ENCODE measurements at places on chromosomes 5 and 9.

DNA sequence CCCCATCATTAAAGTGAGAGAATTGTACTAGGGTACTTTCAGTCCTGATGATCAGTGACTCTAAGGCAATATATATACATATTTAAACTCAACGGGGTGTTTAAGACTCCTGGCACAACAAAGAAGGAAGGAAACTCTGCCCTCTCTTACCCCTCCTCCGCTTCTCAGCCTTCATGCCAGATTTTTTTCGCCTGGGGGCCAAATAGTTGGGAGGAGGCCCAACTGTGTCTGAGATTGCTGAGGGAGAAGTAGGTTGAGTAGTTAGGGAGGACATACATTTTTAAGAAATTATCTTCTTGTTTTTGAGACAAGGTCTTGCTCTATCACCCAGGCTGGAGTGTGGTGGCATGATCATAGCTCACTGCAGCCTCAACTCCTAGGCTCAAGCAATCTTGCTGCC, 127.7 kb upstream of the SHB start:
- DNase-seq = no peak
- H3K36me3 ChIP-seq = peaks cover 4% of the 10 kb centered on the region
- peaks cover 20% of the 10 kb centered on the region for H3K4me1 ChIP-seq
- H3K27me3 ChIP-seq = no peaks in the 10 kb centered on the region

DNA sequence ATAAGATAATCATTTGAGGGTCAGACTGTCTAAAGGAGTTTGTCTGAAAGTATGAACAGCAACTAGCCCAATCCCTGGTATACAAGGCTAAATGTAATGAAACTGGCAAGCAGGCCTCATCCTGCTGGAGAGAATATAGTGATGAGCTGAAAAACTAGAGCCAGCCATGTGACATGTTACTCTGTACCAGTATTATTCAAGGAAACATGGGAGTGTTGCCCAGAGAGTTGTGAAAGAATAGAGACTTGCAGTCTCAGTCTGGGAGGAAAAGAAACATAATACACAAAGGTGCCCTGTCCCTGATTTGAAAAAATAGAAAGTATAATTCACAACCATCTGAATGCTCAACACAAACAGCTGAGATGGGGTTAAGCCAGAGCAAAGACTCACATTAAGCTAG, 37.9 kb upstream of the HTR1A start:
- DNase-seq = no peak
- no peaks in the 10 kb centered on the region for H3K4me1 ChIP-seq
- H3K36me3 ChIP-seq = no peaks in the 10 kb centered on the region
- H3K4me3 ChIP-seq = no peak overlapping the region

GRCh38 chr5:170755679-170756456, 27.7 kb upstream of the GABRP start:
- H3K27me3 ChIP-seq = no peaks in the 10 kb centered on the region
- no peak for DNase-seq
- no peaks in the 10 kb centered on the region for H3K36me3 ChIP-seq
- peak overlapping the region; percentile 65 for H3K27ac ChIP-seq
- H3K4me1 ChIP-seq = peaks cover 66% of the 10 kb centered on the region
- H3K4me3 ChIP-seq = no peak overlapping the region

DNA sequence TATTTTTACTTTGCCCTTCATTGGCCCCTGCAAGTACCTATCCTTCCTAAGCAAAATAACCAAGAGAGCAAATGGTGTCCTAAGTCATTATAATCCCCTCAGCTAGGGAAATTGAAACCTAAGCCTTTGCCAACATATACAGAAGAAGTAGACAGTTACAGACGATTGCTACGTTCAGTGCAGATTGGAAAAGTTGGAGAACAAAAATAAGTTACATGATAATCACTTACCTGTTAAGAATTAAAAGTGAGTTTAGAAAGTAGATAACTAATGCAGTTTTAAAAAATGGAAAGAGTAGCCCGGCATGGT, 244.8 kb downstream of the MPDZ start:
- H3K4me3 ChIP-seq = peak overlapping the region; percentile 56
- peaks cover 23% of the 10 kb centered on the region for H3K4me1 ChIP-seq
- no peaks in the 10 kb centered on the region for H3K27me3 ChIP-seq
- DNase-seq = no peak
- H3K36me3 ChIP-seq = no peaks in the 10 kb centered on the region

DNA sequence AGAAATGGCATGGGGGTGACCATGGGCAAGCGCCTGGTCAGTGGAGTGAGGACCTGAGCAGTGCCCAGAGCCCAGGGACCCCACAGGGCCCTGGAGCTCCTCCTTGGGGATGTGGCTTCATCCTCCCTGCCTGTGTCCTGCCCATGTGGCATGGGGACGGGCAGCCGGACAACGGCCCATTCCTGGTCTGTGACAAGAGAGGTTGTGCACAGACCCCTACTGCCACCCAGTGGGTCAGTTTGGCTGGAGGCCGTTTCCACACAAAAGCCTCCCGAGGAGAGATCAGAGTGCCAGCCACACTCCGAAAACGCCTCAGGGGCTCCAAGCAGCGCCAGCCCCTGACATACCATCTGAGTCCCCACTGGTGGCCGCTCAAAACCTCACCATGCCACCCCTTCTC, 19.8 kb downstream of the SLC6A18 start:
- no peaks in the 10 kb centered on the region for H3K36me3 ChIP-seq
- no peak overlapping the region for H3K27ac ChIP-seq
